Activated CD8-positive, alpha-beta memory T cell treated with anti-CD3 and anti-CD28 coated beads for 1 hour (primary cell): ENCODE measurements at places on chromosomes 3 and 15.

DNA sequence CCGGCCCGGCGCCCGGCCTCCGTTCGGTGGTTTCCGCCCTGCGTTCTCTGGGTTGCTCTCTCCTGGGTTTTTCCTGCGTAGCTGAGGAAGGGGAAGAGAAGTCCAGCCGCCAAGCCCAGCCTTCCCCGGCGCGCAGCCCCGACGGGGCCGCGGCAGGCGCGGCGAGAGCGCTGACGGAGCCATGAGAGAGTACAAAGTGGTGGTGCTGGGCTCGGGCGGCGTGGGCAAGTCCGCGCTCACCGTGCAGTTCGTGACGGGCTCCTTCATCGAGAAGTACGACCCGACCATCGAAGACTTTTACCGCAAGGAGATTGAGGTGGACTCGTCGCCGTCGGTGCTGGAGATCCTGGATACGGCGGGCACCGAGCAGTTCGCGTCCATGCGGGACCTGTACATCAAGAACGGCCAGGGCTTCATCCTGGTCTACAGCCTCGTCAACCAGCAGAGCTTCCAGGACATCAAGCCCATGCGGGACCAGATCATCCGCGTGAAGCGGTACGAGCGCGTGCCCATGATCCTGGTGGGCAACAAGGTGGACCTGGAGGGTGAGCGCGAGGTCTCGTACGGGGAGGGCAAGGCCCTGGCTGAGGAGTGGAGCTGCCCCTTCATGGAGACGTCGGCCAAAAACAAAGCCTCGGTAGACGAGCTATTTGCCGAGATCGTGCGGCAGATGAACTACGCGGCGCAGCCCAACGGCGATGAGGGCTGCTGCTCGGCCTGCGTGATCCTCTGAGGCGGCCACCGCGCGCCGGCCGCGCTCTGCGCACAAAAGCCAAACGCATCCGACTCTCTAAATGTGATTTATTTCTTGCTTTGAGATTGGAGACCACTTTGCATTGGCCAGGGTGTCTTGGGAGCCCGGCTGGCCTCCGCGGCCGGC, 727 bp downstream of the RAP2B start:
- DNase-seq = no peak

DNA sequence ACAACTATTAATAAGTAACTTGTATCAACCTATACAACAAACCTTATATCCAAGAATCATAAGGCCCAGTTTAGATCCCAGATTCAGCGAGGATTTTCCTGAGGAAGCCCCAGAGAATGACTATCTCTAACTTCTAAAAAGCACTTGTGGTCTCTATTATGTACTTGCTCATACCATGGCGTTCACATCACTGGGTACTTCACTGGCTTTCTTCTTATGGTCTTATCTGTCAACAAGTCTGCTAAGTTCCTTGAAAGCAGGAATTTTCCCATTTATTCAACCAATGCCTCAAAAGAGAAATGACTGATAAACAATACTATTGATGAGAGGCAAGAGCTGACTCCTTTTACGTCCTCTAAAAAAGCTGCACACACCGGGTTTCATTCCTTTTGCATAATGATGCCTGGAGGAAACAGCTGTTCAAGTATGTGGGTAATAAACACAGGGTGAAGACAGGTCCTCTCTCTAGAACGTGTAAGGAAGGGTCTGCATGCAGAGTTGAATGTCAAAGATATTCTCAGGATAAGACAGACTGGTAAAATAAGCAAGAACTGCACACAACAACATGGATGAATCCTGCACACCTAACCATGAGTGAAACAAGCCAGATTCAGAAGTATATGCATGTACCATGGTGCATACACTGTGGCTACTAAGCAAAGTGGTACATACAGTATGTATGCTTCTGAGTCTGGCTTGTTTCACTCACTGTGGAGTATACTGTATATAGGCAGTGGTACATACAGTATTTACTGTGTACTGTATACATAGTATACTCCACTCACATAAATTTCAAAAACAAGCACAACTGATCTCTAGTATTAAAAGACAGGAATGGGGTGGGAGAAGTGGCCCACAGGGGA, 408.7 kb downstream of the SHQ1 start:
- no peak for DNase-seq

GRCh38 chr15:76964157-76964556, 30.8 kb upstream of the PSTPIP1 start:
- no peak for DNase-seq

GRCh38 chr15:99172989-99173388, 68.1 kb downstream of the SYNM start:
- DNase-seq = no peak

GRCh38 chr3:63364910-63365309, 86.8 kb downstream of the SYNPR start:
- no peak for DNase-seq

DNA sequence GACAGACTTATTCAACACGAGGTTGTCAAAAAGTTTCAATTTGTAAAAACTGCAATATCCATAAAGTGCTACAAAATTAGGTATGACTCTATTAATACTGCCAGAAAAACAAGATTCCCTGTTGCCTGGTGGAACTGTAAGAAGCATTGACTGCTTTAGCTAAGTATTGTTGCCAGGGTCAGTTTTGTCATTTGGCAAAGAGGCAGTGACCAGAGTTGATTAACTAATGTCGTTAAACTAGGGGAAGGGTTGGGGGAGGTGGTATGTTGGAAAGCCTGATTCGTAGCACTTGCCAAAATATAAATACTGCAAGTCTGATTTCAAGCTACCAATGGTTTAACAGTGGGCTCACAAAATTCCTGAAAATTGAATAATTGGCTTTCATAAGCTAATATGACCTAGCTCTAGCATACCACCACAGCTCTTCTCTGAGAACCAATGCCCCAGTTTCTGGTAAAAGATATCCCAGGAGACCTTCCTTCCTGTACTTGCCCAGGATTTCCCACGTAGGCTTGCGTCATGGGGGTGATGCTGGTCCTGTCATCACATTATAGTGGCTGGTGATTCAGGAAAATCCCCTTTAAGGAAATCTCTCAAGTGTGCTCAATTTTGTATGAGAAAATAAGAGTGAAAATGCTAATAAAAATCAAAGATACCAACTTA, 266.4 kb upstream of the TBC1D5 start:
- no peak for DNase-seq

DNA sequence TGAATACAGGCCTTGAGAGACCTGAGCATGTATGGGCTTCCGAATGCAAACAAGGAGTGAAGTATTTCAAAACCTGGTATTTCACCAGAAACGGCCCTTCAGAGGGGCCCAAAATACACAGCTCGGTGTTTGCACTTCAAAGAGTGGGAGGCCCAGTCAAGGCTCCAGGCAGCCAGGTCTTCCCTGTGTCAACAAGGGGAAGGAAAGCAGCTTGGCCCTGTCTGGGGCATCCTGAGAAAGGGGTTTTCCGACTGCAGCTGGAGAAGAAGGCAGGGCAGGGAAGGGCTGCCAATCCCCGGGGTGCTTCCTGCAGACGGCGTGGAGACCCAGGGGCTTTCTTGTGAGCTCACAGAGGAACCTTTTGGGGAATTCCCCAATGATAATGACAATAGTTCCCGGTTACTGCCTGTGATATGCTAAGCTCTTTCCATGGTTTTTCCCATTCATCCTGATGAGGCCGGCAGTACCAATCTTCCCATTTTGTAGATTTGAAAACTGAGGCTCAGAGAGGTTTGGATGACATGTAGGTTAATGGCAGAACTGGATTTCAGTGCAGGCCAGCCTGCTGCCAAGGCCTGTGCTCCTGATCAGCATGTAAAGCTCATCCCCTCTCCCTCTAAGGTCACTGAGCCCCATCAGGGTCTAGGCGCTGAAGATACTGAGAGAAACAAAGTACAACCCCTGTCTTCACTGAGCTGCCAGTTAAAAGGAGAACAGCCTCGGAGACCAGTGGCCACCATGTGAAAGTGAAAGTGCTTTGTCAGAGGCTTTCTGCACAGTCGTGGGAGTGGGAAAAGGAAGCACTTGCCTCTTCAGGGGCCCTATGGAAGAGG, 43.0 kb upstream of the TLE3 start:
- no peak for DNase-seq

DNA sequence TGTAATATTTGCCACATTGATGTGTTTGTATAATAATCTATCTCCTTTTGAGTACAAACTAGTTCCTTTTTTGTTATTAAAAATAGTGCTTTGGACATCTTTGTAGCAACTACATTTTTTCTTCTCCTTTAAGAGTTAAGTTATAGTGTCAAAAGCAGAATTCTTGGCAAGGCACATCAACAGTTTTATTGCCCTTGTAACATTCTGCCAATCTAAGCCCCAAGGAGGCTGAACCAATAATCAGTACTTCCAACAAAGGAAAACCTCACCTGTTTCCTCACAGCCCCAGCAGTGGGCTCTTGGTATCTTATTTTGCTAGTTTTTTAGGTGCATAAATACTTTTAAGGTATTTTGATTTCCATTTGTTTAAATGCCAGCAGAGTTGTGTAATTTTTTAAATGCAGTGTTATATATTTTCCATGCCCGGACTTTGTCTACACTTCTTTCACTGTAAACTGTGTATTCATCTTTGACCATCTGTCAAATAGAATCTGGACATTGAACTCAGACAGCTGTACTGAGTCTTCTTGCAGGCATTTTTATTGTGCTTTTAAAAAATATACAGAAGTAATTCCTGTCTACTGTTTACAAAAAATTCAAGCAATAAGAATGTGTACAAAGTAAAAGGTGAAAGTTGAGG, 101.0 kb downstream of the MYLK start:
- no peak for DNase-seq
